ENCODE measurements at places on chromosomes 6 and 20. TPM values are rescaled to one million over a fixed set of nuclear protein-coding genes. Genes with fewer than 3 reads are reported as not detected.

PXDC1 gene
- polyA plus RNA-seq = 65.2 TPM

REM1 gene
- 0.14 TPM for polyA plus RNA-seq

ASIP gene
- polyA plus RNA-seq = not detected

VGLL2 gene
- not detected for polyA plus RNA-seq

SLC22A3 gene
- polyA plus RNA-seq = not detected

MLN gene
- not detected for polyA plus RNA-seq

NINL gene
- polyA plus RNA-seq = 11.3 TPM

C6orf118 gene
- not detected for polyA plus RNA-seq

TDRD6 gene
- polyA plus RNA-seq = 0.13 TPM

DNA sequence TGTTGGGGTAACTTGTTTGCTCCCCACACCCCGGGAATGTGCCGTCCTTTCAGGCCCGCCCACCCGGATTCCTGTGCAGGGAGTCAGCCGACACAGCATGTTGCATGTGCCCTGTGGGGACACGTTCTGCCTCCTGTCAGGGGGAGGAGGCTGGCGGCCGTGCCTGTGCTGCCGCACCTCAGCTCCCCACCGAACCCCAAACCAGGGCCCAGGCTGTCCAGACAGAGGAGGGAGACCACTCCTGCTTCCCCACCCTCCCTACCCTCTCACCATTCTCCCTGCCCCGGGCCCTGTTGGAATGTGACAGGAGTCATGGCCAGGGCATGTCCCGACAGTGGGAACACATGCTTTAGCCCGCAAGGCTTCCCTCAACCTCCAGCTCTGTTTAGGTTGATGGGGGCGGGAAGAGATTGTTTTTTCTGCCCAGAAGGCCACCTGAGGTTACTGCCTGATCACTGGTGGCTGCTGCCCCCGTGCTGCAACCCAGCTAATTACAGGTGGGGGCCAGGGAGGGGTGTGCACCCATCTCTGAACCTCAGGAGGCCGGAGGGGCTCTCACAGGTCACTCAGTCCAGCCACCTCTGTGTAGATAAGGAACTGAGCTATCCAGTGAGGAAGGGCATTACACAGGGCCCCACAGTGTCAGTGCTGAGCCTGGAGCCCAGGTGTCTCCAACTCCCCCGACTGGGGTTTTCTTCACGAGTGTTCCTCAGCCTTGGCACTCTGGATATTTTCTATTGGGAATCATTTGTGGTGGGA is 13.6 kb downstream of the LRRC73 start:
- DNase-seq = peak; percentile 27

DNA sequence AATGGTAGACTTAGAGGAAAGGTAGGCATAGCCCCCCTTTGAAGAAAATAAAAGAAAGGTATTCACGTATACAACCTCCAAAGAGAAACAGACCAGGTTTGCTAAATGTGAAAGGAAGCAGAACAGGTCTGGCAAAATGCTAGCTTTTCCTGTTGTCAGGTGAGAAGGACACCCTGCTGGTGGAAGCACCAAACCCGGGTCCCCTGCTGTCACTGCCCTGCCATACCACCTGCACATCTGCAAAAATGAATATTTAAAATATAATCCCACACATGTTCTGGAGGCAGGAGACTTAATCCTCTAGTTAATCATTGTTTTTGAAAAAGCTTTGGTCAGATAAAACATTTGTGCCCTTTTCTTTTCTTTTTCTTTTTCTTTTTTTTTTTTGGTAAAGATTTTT is 48.9 kb upstream of the OLIG3 start:
- no peak for DNase-seq

- DNase-seq = no peak
Measured at GRCh38 chr20:25073544-25073943, 8.4 kb downstream of the VSX1 start.

DNA sequence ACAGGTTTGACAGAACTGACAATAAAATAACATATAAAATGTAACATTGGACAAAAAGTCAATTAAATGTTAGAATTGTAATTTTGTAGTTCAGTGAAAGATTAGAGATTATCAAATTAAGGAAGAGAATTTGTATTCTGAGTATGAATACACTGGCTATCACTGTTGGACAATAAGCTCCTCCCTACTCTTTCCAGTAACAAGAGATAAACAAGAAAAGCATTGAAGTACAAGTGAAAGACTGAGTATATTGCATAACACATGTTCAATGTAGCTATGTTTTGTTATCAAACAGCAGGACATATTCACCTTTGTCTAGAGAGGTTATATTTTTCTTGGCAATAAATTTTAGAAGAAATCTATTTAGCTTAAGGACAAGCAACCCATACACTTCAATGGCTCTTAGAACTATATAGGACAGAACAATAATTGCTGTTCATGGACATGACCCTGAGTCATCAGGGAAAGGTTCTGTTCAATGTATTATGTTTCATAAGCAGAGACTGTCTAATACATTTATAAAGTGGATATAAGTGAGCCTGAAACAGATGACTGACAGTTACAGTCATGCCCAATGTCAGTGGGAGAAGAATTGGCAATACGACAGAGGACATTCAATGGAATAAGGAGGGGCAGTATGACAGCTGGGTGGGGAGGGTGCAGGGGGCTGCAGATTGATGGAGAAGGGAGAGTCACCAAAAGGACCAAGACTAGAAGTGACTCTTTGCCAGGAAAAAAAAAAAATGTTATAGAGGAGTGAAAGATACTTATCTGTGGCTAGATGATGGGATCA is 520.4 kb downstream of the FRK start:
- no peak for DNase-seq

DNA sequence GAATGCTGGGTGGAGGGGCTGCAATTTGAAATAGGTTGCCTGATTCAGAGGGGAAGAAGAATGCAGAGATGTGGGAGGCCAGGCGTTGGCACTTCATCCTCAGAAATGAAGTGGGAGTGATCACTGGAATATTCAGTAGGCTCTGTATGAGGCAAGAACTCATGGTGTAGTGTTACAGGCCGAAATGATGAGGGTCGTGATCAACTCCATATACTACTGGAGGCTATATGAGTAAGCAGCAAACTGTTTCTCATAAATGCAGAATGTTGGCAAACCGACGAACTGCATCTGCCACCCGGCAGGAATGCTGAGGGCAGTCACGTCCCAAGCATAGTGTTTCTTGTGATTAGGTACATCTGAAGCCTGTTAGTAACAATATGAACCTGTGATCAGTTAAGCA is 12.7 kb downstream of the KCNS1 start:
- DNase-seq = no peak

- DNase-seq = no peak
Measured at GRCh38 chr6:94501516-94501915, 1075.8 kb upstream of the MANEA start.

- DNase-seq = no peak
Measured at GRCh38 chr20:41608606-41609005, 9.6 kb downstream of the CHD6 start.

DNA sequence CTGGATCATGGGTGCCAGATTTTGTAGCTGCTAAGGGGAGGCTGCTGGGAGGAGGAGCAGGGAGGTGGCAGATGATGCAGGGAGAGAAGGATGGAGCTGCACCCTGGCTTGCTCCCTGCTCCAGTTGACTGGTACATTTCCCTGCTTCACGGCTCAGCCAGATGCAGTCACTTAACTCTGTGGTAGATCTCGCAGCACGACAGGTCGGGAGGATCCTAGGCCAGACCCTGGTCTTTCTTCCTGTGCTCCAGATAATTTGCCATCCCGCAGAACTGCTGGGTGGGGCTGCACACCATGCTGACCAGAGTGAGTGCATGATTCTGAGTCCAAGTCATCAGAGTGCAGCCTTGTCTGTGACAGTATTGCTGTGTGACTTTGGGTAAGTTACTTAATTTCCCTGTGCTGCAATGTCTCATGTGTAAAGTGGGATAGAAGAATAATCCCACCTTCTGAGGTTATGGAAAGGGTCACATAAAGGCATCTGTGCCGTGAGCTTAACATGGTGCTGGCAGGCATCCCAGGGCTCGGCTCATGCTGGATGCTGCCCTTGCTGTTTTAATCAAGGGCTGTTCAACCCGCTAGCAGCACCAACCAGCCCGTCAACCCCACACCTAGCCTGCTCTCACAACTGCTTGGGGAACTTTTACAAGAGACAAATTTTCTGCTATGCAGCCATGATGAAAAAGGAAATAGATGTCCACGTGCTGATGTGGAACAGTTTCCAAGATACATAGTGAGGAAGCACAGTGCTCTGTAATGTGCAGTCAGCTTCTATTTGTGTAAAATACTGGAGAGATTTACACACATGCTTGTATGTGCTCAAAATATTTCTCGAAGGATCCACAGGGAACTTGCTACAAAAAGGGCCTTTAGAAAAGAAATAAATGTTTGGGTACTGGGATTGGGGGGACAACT is 257.9 kb downstream of the CDH26 start:
- no peak for DNase-seq

DNA sequence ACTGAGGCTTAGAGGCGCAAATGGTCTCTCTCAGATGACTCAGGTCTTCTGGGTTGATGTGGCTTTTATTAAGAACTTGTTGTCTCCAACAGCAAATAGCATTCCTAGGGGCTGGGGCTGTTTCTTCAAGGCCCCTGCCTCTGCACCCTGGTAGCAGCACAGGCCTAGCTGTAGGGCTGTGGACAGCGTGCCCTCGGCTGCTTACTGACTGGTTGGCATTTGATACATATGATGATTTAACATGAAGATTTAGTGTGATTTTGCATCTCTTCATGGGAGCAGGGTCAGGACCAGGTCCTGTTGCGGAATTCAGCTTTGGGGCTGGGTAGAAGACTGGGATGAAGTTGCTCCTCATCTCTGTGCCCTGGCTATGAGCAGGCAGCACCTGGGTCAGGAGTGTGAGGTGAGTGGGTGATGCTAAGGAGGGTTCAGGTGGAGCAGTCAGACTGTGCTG is 24.3 kb upstream of the IER3 start:
- DNase-seq = no peak

GRCh38 chr6:7574500-7574899 is 15.5 kb upstream of the SNRNP48 start:
- no peak for DNase-seq

- no peak for DNase-seq
Measured at GRCh38 chr6:6818078-6818639, 229.6 kb downstream of the LY86 start.

DNA sequence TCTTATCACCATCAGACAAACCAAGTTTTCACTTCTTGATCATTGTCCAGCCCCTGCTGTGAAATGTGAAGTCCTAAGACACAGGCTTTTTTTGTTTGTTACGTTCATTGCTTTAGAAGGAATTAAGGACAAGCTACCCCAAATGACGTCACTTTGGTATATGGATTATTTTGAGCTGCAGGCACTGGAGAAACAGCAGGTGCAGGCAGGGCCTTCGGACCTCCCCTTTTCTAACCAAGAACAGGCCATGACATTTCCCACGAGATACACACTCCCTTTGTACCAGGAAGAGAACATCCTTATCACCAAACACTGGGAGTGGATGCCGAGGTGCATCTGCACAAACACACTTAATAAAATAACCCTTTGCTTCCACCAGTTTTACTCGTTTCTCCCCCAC is 418.0 kb upstream of the SULF2 start:
- no peak for DNase-seq

- no peak for DNase-seq
Measured at GRCh38 chr6:109714611-109715010, 23.5 kb downstream of the FIG4 start.

- DNase-seq = peak; percentile 25
Measured at GRCh38 chr20:58131551-58132142, 96.8 kb downstream of the ANKRD60 start.

DNA sequence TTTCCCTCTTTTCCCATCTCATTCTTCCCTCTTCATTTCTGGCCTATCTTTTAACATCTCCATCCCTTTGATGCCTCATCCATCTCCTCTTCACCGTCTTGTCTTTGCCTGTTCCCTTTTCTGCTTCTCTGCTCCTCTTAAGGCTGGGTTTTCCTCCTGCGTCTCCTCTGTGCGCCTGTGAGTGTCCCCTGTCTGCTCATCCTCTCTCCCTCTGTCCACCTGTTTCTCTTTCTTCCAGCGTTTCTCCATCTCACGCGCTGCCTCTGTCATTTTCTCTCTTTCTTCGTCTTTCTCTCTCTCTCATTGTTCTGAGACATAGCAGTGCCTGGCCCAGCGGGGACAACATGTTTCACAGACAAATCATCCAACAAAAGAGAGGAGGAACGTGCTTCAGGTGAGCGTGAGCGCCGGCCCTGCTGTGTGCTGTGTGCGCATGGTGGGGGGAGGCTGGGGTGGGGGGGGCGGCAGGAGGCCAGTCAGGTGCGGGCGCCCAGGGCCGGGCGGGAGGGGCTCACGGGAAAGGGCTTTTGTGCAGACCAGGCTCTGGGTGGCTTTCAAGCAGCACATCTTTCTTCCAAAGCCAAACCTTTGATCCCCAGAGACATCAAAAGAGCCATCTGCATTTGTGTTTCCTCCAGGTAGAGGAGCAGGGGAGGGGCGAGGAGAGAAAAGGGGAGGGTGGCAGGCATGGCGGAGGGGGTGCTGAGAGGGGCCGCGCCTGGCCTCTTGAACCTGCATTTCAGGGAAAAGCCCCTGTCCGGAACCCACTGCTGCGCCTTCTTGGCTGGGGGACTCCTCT is 121.3 kb downstream of the VEGFA start:
- no peak for DNase-seq

DNA sequence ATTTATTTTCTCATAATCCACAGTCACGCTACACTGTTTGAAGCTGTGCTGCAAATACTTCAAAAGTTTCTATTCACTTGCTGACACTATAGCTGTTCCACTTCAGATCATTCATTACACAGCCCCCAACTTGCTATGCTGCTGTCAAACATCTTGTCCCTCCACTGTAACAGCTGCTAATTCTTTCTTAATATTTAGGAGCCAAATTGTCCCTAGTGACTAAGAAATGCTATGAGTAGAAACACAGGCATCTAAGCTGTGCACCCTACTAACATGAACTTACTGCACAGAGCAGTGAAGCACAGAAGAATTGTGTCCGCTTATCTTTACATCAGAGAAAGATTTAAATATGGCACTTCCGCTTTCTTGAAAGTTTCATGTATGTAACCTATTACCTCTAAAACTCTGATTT is 91.3 kb downstream of the PDE10A start:
- DNase-seq = no peak

GRCh38 chr6:55729665-55730064 is 145.7 kb downstream of the BMP5 start:
- no peak for DNase-seq

DNA sequence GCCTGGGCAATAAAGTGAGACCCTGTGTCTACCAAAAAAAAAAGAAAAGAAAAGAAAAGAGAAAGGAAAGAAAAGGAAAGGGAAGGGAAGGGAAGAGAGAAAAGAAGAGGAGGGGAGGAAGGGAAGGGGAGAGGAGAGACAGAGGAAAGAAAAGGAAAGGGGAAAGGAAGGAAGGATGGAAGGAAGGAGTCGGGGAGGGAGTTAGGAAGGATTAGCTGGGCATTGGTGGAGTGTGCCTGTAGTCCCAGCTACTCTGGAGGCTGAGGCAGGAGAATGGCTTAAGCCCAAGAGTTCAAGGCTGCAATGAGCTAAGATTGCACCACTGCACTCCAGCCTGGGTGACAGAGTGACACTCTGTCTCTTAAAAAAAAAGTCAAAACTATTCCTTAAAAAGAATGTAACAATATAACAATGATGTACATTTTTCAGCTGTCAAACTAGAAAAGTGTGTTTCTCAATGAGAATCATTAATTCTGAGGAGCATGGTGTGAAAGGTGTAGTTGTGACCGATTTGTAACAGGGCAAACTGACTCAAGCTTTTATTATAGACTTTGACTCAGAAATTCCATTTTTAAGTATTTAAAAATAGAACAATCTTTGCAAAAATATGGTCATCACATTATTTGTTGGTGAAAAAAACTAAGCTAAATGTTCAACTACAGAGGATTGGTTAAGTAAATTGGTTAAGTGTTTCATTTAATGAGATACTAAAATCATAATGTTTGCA is 14.7 kb downstream of the SNRPB start:
- no peak for DNase-seq
